ENCODE measurements at places on chromosomes 6 and 20. TPM values are rescaled to one million over a fixed set of nuclear protein-coding genes. Genes with fewer than 3 reads are reported as not detected.

DNA sequence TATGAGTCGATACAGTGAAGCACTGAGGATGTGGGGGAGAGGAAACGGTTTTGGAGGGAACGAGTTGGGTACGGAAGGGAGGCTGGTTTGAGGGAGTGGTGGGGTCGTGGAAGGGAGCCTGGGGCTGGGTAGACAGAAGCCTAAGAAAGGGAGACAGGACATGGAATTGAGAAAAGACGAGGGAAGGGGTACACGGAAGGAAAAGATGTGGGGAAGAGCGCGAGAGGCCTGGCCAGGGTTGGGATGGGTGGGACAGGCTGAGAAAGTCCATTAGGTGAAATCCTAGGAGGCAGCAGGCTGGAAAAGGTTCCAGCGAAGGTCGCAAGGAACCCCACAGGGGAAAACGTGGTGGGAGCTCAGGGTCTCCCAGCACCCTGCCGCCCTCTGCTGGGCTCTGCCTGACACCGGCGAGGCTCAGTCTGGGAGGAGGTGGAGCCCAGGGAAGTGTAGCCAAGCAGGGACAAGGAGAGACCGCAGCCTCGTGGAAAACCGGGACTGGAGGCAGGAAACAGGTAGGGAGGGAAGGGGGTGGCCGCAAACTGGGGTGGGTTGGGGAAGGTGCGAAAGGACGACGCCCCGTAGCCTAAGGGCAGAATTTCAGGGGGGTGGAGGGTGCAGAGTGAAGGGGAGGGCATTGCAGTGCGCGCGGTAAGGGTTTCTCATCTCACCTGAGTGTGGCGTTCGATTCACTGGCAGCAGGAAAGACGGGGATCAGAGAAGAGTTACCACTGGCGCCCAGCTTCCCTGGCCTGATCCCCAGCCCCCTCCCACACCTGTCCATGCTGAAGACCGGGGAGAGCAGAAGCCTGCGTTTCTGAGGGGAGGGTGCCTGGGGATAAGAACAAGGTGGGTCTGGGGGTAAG, 4.3 kb downstream of the GABBR1 start:
- H3K27me3 ChIP-seq: no peaks in the 10 kb centered on the region
- H3K4me3 ChIP-seq: no peak overlapping the region
- peak; percentile 60 for DNase-seq
- peaks cover 9% of the 10 kb centered on the region for H3K4me1 ChIP-seq

- no peak overlapping the region for H3K27ac ChIP-seq
- H3K4me3 ChIP-seq: no peak overlapping the region
- DNase-seq: no peak
Observed at GRCh38 chr6:115971785-115972184, 88.9 kb downstream of the FRK start.

DNA sequence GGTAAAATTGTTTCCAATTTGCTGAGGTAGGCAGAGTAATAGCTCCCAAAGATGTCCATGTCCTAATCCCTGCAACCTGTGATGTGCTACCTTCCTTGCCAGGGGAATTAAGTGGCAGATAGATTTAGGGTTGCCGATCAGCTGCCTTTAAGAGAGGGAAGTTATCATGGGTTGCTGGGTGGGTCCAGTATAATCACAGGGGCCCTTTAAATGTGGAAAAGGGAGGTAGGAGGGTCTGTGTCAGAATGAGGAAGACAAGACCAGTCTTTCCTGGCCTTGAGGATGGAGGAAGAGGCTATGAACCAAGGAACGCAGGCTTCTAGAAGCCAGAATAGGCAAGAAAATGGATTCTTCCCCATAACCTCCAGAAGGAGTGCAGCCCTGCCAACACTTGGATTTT, 50.7 kb downstream of the CTCFL start:
- H3K4me1 ChIP-seq: no peaks in the 10 kb centered on the region
- no peak overlapping the region for H3K27ac ChIP-seq
- H3K4me3 ChIP-seq: no peak overlapping the region
- no peak for DNase-seq

The RNF182 gene
- total RNA-seq: 0.11 TPM

The NOX3 gene
- not detected for total RNA-seq

The RAB32 gene
- 22.6 TPM for total RNA-seq

Data from adrenal gland (tissue), 19 donors.